Spleen (tissue), 13 donors: ENCODE measurements at places on chromosomes 7 and 10. TPM values are rescaled to one million over a fixed set of nuclear protein-coding genes. Genes with fewer than 3 reads are reported as not detected.
A peak's percentile ranks its signal among the peaks of the same experiment; 100 is the strongest.

DNA sequence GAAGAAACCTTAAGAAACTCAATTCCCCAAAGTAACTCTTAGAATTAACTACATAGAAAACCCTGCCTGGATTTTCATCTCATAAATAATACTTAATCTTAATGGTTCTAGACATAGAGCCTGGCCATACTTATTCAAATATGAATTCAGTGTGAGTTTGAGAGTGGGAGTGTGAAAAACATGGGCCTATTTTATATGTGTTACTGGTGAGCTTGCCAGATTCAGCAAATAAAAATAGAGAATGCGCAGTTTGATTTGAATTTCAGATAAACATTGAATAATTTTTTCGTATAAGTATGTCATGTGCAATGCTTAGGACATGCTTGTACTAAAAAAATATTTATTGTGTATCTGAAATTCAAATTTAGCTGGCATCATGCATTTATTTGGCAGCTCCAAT is 473.9 kb upstream of the FZD8 start:
- no peak overlapping the region for H3K27ac ChIP-seq
- H3K27me3 ChIP-seq, result no peaks in the 10 kb centered on the region
- no peak for DNase-seq
- no peaks in the 10 kb centered on the region for H3K36me3 ChIP-seq

- H3K4me3 ChIP-seq, result no peak overlapping the region
- H3K36me3 ChIP-seq, result no peaks in the 10 kb centered on the region
- no peaks in the 10 kb centered on the region for H3K4me1 ChIP-seq
- no peaks in the 10 kb centered on the region for H3K27me3 ChIP-seq
These were observed 182.2 kb downstream of the ADK start for GRCh38 chr10:74333174-74333573.

Gene GIMAP7
- 116 TPM for total RNA-seq

DNA sequence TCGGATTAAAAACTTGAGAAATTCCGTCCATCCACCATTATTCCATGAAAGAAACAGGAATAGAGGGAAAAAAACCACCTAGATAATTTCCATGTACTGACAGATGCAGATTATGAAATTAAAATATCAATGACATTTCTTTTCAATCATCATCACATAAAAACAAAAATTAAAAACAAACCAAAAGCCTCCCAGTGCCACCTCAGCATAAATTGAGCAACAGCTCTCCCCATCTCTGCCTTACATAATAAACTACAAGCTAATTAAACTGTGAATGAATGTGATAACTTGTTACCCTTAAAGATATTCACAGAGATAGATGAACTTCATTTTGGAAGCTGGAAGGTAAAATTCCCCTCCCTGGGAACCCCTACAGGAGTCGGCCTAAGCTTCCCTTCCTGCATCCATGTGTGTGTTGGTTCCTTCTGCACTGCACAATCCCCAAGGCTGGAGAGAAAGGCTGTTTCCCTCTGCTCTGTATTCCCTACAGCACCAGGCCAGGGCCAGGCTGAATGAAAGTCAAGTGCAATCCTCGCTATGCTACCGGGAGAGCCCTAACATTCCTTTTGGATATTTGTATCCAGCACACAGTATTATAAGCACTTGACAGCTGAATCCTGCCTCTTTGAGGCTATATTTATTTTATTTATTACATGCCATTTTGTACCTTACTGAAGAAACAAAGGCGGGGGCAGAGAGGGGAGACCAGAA is 8.1 kb downstream of the CCDC6 start:
- H3K36me3 ChIP-seq, result peaks cover 20% of the 10 kb centered on the region
- no peak overlapping the region for H3K27ac ChIP-seq
- H3K4me1 ChIP-seq, result peaks cover 59% of the 10 kb centered on the region
- H3K27me3 ChIP-seq, result no peaks in the 10 kb centered on the region
- no peak for DNase-seq

DNA sequence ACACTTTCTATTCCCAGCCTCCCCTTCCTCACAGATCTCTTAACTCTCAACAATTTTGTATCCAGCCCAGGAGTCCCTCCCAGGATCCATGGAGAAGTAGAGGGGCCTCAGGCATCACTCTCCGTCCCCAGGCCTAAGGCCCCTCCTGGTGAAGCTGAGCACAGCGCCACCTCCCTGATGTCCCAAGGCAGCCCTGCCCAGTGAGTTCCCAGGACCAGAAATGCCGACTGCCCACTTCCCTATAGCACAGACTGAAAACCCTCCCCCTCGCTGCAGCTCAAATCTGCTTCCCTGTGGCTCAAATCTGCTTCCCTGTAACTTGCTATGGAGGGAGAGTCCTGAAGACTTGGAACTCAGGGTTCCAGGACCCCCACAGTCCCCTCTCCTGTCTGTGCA is 35.6 kb downstream of the YKT6 start:
- no peak overlapping the region for H3K4me3 ChIP-seq
- no peak for DNase-seq
- no peak overlapping the region for H3K27ac ChIP-seq
- peaks cover 6% of the 10 kb centered on the region for H3K4me1 ChIP-seq
- no peaks in the 10 kb centered on the region for H3K27me3 ChIP-seq
- no peaks in the 10 kb centered on the region for H3K36me3 ChIP-seq

- no peak overlapping the region for H3K27ac ChIP-seq
- H3K36me3 ChIP-seq, result no peaks in the 10 kb centered on the region
- no peak overlapping the region for H3K4me3 ChIP-seq
- no peaks in the 10 kb centered on the region for H3K4me1 ChIP-seq
These were observed 2.7 kb upstream of the PAX4 start for GRCh38 chr7:127620406-127621233.

DNA sequence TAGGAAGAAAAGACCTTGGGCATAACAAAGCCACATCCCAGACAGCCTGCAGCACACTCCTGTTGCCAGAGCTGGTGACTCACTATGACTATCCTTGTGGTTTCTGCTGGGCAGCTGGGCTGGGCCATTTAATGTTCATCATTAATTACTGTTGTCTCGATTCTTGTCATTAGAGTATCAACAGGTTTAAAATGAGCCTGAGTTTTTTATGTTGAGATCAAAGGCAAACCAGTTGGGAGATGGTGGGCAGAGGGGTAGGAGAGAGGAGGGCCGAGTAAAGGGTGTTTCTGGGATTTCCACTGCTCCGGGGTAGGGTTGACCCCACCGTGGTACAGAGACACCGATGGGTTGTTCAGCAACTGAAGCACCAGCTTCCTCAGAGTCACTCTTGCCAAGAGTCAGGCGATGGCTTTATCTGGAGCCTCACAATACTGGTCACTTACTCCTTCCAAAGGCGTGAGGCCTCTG is 128.7 kb upstream of the LYZL1 start:
- no peak overlapping the region for H3K27ac ChIP-seq
- no peaks in the 10 kb centered on the region for H3K4me1 ChIP-seq
- no peaks in the 10 kb centered on the region for H3K27me3 ChIP-seq
- no peak for DNase-seq

Gene PHYHIPL
- total RNA-seq, result not detected

GRCh38 chr7:77699056-77699455 is 2.8 kb downstream of the RSBN1L start:
- peaks cover 85% of the 10 kb centered on the region for H3K4me1 ChIP-seq
- H3K36me3 ChIP-seq, result no peaks in the 10 kb centered on the region
- peak overlapping the region; percentile 96 for H3K4me3 ChIP-seq
- H3K27ac ChIP-seq, result peak overlapping the region; percentile 4
- DNase-seq, result no peak

GRCh38 chr10:77682393-77683087 is 44.9 kb upstream of the KCNMA1 start:
- H3K36me3 ChIP-seq, result no peaks in the 10 kb centered on the region
- no peaks in the 10 kb centered on the region for H3K4me1 ChIP-seq
- no peak for DNase-seq

DNA sequence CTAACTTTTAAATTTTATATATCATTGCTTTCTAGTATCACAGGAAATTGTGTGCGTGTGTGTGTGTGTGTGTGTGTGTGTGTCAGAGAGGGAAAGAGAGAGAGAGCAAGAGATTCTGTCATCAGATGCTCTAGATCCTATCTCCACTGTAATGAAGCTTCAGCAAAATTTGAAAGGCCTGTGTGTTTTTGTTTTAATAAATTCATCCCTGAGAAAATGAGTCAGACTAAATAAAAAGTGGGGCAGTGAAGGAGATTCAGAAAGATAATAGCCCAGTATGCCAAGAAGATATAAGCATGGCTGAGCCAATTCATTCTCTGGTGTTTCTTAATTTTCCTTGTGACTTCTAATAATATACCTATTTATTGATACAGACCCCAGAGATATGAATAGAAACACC is 184.2 kb upstream of the TMEM196 start:
- H3K27me3 ChIP-seq, result no peaks in the 10 kb centered on the region

GRCh38 chr7:137462847-137463246 is 119.3 kb upstream of the PTN start:
- H3K27me3 ChIP-seq, result no peaks in the 10 kb centered on the region
- H3K4me1 ChIP-seq, result no peaks in the 10 kb centered on the region
- no peak for DNase-seq
- no peaks in the 10 kb centered on the region for H3K36me3 ChIP-seq
- no peak overlapping the region for H3K27ac ChIP-seq
- no peak overlapping the region for H3K4me3 ChIP-seq

Gene CXCL12
- 448 TPM for total RNA-seq

Gene GRK5
- total RNA-seq, result 65.9 TPM

GRCh38 chr10:33085313-33085833 is 127.3 kb upstream of the ITGB1 start:
- H3K36me3 ChIP-seq, result no peaks in the 10 kb centered on the region
- no peak for DNase-seq
- H3K27ac ChIP-seq, result no peak overlapping the region
- no peaks in the 10 kb centered on the region for H3K27me3 ChIP-seq

Gene PTPRE
- total RNA-seq, result 89.9 TPM

GRCh38 chr10:111246136-111246535 is 169.3 kb downstream of the ADRA2A start:
- peaks cover 10% of the 10 kb centered on the region for H3K27me3 ChIP-seq
- no peak overlapping the region for H3K4me3 ChIP-seq
- H3K4me1 ChIP-seq, result no peaks in the 10 kb centered on the region
- no peak overlapping the region for H3K27ac ChIP-seq

Gene FKBP6
- not detected for total RNA-seq

DNA sequence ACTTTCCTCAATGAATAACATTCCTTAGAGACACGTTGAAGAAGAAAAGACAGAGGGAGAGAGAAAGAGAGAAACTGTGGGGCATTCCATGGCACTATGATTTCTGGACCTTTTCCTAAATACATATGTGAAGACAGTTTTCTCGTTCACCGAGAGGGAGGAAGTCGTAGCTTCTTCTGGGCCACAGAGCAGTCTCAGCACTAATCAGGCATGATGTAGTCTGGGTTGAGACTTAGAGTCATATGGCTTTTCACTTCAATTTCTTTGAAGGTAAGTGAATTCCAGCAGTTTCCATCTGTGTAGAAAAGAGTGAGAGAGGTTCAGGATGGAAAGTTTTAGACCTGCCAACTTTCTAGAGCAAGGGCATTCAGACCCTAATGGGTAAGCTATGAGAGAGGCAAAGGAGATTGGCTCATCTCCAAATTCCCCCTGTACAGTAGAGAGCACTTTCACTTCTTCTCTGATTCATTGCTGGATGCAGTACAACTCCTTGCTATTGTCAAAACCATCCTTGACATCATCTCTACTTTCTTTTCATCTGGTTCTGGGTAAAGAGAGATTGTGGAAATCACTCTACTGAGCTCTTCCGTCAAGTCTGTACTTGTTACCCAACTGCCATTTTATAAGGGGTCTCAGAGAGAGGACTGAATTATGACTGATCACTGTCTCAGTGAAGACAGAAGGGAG is 31.5 kb upstream of the OR9A4 start:
- peaks cover 5% of the 10 kb centered on the region for H3K4me1 ChIP-seq
- H3K4me3 ChIP-seq, result no peak overlapping the region
- no peaks in the 10 kb centered on the region for H3K27me3 ChIP-seq
- no peaks in the 10 kb centered on the region for H3K36me3 ChIP-seq
- H3K27ac ChIP-seq, result no peak overlapping the region

Gene C10orf105
- 4.3 TPM for total RNA-seq

DNA sequence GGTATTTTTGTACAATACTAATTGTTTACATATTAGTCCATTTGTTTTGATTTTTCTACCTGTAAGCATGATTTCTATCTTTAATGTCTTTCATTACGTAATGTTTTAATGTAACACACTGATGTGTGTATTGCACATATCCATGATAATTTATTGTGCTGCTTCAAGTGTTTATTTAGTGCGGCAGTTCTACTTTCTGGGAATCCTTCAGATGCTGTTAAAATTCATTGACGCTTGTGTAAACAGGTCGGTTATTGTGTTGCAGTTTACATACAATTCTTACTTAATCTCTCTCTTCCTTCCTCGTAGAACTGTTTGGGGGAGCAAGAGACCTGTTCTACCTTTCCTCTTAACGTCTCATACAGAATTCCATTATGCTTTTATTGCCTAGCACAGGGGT is 6.9 kb downstream of the TMEM60 start:
- H3K4me3 ChIP-seq, result no peak overlapping the region
- H3K27ac ChIP-seq, result peak overlapping the region; percentile 37
- H3K27me3 ChIP-seq, result no peaks in the 10 kb centered on the region
- peaks cover 15% of the 10 kb centered on the region for H3K36me3 ChIP-seq
- H3K4me1 ChIP-seq, result peaks cover 11% of the 10 kb centered on the region
